ENCODE measurements at places on chromosomes 4 and X.

DNA sequence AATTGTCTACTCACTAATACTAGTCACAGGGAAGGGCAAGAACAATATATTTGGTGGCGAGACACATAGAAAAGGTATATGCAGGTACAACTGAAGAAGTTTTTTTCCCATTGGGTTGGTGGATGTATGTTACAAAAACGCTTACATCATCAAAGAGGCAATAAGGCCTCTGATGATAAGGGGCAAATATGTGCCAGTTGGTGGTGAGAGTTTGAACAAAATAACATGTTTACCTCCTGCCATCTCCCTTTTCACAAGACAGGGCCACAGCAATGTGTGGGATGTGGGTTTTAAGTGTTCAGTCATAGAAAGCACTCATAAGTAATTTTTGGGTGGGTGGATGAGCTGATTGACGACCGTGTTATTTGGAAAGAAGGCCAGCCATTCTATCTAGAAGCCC lies 41.7 kb downstream of the PAGE2 start:
- DNase-seq: no peak

DNA sequence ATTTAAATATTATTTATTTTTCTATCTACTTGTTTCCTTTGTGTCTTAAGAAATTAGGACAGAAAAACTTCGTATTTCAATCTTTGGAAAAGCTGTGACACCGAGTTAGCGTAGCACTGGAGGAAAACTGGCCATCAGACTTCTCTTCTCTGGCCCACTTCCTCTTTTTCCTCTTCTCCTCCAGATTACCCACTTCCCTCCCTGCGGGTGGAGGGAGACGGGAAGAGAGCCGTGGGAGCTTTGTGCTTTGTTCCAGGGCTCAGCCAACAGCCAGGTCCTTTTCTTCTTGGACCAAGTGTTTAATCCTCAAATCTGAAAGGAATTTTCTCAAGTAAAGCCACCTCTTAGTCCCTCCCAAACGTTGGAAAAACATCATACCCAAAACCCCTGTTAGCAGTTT lies 29.7 kb downstream of the OFD1 start:
- DNase-seq: no peak

DNA sequence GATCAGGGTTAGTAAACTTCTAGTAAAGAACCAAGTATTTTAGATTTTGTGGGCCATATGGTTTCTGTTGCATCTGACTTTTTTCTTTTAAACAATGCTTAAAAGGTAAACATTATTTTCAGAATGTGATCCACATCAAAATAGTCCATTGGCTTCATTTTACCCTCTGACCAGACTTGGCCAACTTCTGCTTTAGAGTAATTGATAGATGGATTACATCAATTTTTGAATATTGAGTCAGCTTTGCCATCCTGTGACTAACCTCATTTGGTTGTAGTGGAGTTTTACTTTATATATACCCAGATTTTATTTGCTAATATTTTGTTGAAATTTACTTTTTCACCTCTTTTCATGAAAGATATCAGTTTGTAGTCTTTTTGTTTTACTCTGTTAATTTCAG lies 559.8 kb downstream of the TLL1 start:
- no peak for DNase-seq

DNA sequence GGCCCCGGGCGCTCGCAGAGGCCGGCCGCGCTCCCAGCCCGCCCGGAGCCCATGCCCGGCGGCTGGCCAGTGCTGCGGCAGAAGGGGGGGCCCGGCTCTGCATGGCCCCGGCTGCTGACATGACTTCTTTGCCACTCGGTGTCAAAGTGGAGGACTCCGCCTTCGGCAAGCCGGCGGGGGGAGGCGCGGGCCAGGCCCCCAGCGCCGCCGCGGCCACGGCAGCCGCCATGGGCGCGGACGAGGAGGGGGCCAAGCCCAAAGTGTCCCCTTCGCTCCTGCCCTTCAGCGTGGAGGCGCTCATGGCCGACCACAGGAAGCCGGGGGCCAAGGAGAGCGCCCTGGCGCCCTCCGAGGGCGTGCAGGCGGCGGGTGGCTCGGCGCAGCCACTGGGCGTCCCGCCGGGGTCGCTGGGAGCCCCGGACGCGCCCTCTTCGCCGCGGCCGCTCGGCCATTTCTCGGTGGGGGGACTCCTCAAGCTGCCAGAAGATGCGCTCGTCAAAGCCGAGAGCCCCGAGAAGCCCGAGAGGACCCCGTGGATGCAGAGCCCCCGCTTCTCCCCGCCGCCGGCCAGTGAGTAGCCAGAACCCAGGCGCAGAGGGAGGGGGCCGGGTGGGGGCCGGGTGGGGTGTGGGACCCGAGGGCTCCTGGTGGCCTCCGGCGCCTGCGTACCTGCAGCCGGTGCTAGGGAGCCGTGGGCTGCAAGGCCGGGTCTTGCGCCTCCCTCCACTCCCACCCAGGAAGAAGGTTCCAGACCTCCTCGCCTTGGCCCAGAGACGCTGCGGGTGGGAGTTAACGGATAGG lies 534 bp downstream of the MSX1 start:
- DNase-seq: no peak

DNA sequence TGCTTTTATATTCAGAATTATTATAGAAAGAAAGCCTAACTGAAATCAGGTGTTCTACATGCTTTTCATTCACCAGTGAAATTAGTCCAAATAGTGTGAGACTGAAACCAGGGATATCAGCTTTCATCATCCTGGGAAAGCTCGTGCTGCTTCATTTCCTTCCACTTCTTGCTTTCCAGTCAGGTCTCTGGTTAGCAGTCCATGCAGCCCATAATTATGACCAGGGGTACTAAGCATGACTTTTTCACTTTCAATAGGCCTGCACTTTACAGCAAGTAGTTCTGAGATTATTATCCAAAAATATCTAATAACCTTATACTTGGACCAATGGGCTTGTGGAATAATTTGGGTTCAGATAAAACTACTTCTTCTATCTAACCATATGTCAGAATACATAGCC lies 673.2 kb upstream of the MAGEB2 start:
- DNase-seq: no peak

- DNase-seq: no peak
These were observed 82.8 kb upstream of the CAMK2D start for GRCh38 chr4:113844369-113844768.

DNA sequence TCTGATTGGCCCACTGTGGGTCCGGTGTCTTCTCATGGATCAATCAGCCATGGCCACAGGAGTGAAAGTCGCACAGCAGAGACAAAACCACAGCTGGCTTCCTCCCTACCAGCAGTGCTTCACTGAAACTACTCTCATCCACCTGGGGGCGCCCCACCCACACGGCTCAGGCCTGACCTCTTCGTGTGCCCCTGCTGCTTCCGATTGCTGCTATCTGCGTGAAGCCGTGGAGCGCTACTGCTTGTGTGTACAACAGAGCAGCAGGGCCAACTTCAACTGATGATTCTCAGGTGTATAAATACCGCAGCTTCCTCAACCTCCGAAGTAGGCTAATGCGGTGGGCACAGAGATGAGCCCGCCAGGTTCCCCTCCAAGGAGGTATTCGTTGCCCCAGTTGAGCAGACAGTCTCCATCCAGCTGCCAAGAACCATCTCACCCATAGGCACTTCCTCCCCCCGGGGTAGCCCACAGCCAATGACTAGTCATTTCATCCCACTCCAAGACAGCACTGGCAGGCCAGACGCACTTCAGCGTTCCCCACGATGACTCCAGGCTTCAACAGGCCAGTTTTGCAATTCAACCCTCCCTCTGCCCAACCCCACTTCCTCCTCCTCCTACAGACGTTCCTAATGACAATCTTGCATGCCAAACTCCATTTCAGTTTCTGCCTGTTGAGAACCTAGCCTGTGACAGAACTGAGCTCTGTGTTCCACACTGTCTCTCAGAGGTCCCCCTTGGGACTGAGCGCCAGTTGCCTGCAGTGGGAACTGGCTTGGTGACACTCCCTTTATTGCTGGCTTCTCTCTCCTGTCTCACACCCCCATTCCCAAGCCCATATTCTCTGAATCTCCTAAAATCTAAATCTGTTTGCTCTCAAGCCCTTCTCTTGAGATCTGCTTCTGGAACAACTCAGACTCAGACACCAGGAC lies 41.3 kb upstream of the ATP6AP2 start:
- peak; percentile 70 for DNase-seq

GRCh38 chr4:137310593-137311490 lies 221.5 kb downstream of the PCDH18 start:
- DNase-seq: no peak

DNA sequence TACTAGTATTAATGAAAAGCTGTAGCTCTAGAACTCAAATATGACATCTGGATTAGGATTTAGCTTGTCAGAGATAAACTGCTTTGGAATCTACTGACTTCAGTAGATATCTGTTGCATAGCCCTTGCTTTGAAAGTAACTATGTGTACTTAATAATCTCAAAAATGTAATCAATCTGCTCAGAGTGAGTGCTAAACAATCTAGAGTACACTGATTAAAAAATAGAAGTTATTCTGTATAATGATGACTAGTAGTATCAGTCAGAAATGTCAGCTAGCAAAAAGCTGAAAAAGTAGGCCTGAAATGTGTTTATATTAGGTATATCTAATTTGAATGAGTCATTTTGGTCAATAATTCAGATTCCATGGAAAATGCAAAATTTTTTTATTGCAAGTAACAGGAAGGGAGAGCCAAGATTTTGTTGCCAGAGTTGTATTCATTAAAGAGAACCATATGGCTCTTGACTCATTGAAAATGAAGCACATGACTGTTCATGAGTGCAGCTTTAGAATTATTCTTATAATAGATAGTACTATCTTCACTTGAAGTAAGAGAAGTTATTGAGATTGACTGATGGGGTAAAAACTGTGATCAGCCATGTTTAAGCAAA lies 20.0 kb downstream of the CLCN3 start:
- no peak for DNase-seq

GRCh38 chr4:151407466-151408379 lies 1.3 kb upstream of the FHIP1A start:
- DNase-seq: no peak

GRCh38 chr4:122010610-122011009 lies 58.8 kb upstream of the TRPC3 start:
- DNase-seq: no peak

- DNase-seq: no peak
These were observed 160.3 kb downstream of the DCLK2 start for GRCh38 chr4:150238591-150238990.

DNA sequence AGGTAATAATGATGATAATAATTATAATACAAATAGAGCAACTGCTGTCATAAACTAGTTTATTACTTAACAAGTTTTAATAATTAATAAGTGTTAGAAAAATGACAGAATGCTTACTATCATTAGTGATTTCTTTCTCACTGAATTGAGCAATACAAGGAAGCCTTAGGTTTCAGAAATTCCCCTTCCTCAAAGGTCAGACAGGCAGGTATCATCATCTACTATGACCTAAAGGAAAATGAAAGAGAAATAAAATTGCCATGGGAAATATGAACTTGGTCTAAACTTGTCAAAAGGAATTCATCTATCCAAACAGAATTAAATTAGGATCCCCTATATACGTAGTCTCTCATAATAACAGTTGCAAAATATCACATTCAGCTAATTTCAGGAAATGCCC lies 56.3 kb upstream of the SLC7A11 start:
- DNase-seq: no peak

- peak; percentile 16 for DNase-seq
These were observed 12.4 kb downstream of the YIPF6 start for GRCh38 chrX:68511255-68511654.

DNA sequence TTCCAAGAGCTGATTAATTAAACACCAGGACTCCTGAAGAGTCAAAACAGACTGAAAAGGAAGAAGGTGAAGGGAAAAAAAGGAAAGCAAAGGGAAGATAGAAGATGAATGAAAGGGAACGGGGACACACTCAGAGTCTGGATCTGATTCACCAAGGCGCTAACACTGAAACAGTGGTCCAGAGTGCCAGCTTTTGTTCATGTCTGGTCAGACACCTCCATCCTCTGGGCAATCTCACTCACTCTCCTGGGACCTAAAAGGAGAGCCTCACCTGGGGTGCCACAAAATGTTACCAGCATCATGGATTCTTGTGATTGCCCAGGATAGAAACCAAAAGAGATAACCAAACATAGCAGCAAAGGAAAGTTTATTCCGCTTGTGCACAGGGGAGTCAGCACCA lies 120.3 kb upstream of the AFF2 start:
- DNase-seq: no peak

DNA sequence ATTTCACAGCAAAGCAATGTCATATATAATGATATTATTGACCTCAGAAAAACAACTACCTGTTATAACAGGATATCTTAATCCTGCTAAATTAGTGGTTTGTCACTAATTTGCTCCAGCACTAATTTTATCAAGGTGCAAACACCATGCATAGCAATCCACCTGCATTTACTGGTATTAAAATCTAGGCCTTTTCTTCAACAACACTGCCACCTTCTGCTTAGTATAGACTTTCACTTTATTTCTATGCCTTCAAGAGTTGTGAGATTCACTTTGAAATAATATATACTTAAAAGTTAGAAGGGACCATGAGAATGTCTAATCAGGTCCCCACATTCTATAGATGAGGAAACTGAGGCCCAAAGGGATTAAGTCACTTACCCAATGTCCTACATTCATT lies 82.1 kb upstream of the IQCM start:
- DNase-seq: no peak

DNA sequence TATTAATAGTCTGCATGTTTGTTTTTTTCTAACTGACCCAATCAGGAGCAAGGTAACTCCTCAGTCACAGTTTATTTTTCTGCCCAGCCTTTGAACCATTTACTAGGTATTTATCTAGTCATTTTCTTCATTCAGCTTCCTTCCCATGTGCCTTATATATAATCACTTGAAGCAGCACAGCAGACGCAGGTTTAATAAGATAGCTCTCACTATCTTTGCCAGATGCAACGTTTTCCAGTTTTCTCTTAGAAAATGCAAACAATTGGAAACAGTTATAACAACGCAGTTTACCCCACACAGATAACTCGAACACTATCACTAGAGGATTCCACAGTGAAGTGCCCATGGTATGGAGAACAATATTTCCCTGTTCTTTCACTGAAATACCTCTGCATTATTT lies 56.4 kb upstream of the NFKB1 start:
- no peak for DNase-seq
